ENCODE measurements at places on chromosomes 12 and 14.
A peak's percentile ranks its signal among the peaks of the same experiment; 100 is the strongest.

- no peak for DNase-seq
Measured at GRCh38 chr12:3362737-3363136, 128.3 kb upstream of the PRMT8 start.

DNA sequence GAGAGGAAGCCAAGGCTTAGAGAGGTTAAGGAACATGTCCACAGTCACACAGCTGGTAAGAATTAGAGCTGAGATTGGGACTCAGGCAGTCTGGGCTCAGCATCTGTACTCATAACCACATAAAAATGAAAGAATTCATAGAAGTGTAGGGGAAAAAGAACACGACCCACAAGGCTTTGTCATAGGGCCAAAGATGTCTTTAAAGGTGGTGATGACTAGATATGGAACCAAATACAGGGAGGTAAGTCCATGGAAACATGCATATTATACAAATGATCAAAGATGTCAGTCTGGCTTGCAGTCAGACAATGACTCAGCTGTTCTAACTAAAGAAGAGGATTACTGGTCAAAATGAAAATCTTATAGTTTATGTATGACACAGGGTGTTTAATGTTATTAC is 7.2 kb upstream of the SSPN start:
- peak; percentile 73 for DNase-seq

DNA sequence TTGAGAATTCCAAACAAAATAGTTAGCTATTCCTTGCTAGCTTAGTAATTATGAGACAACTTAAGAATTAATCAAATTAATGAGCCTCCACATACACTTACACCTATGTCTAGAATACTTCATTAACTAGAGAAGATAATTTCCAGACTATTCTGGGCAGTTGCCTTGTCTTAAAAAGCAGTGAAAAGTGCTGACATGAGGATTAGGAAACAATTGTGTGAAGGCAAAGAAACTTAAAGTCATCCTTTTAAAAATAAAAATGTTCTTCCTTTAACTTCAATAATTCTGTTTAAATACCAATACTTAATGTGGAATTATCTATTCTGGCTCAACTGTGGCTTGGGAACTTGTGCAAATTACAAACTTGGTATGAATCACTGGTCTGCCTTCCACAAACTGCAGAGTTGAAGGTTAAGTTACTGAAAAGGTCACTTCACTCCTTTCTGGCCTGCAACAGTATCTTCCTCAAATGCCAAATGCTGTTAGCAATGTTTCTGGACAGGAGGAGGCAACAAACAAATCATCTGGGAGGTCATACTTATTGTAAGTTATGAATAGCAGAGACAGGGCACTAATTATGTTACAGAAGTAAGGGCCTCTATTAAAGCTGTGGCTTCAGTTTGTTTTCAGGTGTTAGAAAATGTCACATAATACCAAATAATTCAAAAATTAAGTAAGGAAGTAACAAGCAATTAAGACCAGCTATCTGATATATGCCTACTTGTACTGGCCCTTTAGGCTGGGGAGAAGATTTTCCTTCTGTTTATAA is 19.2 kb downstream of the PPTC7 start:
- no peak for DNase-seq

GRCh38 chr12:219891-220352 is 6.0 kb upstream of the SLC6A12 start:
- no peak for DNase-seq

GRCh38 chr14:57987596-57988300 is 121.9 kb upstream of the SLC35F4 start:
- no peak for DNase-seq

DNA sequence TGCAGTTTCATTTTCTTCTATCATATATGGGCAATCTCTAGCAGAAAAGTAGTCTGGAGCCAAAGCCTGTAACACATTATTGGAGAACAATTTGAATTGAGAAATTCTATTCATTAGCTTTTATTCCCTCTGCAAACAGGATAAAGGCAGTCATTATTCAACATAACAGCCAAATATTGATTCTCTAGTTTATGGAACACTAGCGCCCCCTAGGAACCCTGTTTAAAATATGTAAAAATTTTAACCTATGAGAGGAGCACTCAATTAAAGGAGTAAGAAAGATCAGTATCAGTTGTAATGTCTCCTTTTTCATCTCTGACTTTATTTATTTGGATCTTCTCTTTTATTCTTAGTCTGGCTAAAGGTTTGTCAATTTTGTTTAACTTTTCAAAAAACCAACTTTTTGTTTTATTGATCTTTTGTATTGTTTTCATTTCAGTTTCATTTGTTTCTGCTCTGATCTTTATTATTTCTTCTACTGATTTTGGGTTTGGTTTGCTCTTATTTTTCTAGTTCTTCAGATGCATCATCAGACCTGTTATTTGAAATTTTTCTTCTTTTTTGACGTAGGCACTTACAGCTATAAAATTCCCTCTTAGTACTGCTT is 4.8 kb upstream of the LMNTD1 start:
- no peak for DNase-seq

- no peak for DNase-seq
Measured at GRCh38 chr12:69905801-69906200, 80.8 kb downstream of the MYRFL start.

Measured in non-pigmented ciliary epithelial cell (primary cell).